ENCODE measurements at places on chromosomes 16 and 17.

DNA sequence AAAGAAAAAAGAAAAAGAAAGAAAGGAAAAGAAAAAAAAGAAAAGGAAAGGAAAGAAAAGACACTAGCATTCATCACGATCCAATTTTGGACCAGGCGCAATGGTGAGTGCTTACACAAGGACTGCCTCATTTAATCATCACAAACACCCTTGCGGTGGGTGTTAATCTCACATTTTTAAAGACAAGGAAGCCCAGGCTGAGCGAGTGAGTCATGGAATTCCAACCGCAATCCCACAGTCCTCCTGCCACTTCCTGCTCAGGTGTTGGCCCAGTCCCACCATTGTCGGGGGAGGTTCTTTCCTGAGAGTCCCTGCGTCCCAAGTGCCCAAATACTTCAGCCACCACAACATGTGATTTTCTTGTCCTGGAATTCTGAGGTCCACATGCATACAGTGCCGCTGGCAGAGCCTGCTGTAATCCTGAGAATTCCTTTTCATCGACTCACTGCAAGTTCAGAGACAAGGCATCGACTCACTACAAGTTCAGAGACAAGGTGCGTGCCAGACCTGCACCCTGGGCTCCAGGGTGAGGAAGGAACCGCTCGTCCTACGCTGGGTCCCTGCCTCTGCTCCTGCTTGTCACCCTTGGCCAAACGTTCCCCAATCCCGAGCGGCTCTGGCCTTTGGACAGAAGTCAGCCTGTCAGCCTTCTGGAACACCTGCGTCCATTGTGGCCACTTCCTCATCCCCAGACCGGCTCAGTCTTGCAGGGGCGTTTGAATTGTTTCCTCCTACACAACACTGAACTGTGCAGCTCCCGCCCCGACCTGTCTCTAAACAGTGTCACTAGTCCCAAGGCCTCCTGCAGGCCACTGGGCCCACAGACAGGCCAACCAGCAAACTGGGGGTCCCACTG lies 5.8 kb downstream of the ZG16B start:
- DNase-seq: no peak

- no peak for DNase-seq
These were observed 1603.8 kb downstream of the CDH8 start for GRCh38 chr16:60432472-60432871.

- no peak for DNase-seq
These were observed 28.9 kb upstream of the SEC14L1 start for GRCh38 chr17:77111934-77112296.

DNA sequence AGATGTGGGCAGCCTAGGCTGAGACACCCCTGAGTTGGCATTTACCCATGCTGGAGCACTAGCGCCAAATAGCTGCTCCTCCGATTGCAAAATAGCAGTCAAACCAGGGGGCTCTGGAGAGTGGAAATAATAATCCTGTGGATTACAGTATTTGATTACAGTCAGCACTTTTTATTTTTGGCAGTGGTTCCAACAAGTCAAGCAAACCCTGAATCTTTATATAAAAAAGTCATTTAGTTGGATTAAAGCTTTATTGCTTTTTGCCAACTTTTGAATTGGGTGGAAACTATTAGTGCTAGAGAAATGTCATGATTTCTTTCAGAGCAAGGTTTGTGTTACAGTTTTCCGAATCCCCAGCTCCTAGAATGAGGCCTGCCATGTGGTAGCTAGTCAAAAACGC lies 99.3 kb upstream of the FAM20A start:
- no peak for DNase-seq

GRCh38 chr16:82769845-82770244 lies 143.1 kb downstream of the CDH13 start:
- DNase-seq: no peak

- no peak for DNase-seq
These were observed 55.2 kb downstream of the NKD1 start for GRCh38 chr16:50603206-50604064.

- no peak for DNase-seq
These were observed 12.4 kb downstream of the AMZ2 start for GRCh38 chr17:68260051-68260762.

DNA sequence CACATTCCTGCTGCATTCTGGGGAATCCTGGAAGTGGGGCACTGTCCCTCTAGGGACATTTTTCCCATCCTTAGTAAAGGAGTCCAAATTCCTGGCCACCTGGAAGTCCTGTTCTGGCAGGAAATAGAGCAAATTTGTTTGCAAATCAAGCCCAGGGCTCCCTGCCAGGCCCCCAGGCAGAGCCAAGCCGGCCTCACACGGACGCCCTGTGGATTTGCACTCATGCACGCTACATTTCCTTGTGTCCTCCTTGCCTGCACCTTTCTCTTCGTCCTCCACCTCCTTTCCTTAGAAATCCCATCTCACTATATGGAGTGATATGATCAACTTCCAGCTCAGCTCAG lies 7.0 kb upstream of the CALB2 start:
- DNase-seq: no peak

DNA sequence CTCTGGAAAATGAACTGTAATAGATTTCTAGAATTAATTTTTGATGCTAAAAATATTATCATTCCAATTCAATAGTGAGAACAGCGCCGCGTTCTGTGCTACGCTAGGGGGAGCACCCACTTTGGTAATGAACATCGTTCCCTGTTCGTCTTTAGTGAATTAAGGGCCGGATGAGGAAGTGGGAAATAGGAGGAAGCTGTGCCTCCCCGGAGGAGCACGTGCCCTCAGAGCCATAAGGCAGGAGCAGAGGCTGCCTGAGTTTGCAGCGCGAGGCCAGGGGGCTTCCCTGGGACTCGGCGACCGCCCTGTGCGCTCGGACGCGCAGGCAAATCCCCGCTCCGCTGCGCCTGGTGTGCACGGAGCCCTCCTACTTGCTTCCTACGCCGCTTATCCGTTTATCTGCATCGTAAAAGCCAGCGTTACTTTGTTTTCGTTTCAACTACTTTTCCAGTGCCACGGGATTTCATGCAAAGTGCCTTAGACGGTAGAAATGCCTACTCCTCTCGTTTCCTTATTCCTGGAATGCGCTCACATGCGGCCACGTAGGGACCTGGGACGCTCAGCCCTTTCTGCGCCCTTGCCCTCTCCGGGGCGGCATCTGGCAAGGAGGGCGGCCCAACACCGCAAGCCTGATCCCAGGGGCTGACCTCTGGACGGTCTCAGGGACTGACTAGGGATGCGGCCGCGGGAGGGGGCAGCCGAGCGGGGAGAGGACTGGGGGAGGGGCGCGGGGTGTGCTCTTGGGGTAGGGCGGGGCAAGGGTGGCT lies 76.4 kb downstream of the KCNJ12 start:
- peak; percentile 46 for DNase-seq

DNA sequence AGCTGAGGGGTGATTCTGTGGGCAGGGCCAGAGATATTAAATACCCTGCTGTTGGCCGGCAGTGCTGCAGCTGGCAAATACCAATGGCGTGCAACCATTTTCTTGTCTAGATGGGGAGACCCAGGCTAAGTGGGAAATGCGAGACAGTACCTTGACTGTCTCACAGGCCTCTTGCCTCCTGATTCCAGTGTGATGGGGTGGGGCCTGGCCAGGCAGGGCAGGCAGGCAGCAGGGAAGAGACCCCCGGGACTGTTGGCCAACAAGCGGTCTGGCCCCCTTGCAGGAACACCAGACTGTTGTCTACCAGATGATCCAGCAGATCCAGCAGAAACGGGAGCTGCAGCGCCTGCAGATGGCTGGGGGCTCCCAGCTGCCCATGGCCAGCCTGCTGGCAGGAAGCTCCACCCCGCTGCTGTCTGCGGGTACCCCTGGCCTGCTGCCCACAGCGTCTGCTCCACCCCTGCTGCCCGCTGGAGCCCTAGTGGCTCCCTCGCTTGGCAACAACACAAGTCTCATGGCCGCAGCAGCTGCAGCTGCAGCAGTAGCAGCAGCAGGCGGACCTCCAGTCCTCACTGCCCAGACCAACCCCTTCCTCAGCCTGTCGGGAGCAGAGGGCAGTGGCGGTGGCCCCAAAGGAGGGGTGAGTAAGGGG lies 5.7 kb upstream of the CISD3 start:
- DNase-seq: no peak

DNA sequence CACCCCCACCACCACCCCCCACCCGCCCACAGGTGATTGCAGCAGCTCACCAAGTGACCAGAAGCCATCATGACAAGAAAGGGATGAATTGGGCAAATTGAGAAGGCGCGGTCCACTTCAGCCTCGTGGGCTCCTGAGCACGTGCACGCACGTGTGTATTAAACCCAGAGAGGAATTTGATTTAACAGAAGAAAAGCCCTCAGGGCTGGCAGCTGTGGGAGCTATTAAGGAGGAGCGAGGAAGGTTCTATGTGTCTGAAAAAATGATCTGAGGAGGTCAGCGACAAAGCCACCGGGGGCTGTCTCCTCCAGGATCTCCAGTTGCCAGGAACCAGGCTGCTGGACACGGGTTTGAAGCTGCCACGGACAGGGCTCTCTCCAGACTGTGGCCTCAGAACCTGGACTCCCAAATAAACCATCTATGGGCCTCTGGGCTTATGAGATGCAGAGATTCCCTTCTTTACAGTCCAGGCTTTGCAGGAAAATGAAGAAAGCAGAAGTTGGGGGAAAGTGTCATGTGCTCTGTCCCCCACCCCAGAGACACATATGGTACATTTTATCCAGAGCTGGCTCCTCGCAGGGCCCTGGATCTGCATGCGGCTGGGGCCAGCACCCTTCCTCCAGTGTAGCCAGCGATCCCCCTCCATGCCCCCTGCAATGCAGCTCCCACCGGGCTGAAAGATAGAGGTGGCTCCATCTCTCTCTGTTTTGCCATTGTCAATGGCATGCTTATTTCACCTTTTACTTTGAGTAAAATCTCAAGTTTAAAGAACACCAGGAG lies 219.7 kb upstream of the RPL38 start:
- DNase-seq: no peak

DNA sequence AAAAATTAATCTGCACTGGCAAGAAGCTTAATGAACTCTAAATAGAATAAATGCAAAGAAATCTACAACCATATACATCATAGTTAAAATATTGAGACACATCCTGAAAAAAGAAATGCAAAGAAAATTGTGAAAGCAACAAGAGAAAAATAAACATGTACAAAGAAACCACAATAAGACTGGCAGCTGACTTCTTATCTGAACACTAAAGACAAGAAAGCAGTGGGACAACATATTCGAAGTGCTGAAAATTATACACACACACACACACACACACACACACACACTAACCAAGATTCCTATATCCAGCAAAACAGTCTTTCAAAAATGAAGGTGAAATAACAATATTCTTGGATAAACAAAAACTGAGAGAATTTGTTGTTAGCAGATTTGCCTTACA lies 366.5 kb upstream of the C16orf82 start:
- no peak for DNase-seq

DNA sequence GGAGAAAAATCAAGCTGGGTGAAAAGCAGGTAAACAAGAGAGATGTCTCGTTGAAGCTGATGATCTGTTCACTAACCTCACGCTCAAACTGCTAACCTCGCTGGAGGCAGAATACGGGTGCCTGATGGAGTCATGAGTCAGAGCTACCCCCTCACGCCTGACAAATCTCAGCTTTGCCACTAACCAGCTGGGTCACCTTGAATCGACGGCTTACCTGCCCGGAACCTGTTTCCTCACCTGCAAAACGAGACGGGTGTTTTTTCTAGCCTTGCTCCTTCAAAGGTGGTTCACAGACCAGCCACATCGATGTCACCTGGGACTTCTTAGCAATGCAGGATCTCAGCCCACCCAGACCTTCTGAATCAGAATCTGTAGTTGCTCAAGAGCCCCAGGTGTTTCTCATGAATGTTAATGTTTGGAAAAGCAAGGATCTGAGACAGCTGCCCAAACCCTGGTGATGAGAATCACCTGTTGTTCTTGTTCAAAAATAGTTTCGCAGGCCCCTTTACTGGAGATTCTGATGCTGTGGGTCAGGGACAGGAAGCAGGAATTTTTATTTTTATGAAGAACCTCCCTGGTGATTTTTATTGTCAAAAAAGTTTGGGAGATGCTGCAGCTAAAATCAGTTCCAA lies 56.9 kb downstream of the MARCHF10 start:
- DNase-seq: no peak

DNA sequence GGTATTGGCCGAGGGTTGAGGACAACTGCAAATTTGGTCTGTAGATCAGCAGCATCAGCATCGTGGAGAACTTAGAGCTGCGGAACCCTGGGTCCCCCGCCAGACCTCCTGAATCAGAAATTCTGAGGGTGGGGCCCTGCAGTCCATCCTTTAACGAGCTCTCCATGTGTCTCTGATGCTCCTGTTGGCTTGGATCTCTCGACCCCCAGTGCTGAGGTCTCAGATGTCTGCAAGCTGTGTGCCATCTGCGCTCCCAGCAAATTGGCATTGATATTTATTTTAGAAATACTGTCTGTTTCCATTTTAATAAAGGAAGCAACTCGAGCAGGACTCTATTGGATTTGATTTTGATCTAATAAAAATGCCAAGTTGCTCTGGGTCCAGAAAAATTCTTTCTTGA lies 250.0 kb downstream of the KATNIP start:
- no peak for DNase-seq

DNA sequence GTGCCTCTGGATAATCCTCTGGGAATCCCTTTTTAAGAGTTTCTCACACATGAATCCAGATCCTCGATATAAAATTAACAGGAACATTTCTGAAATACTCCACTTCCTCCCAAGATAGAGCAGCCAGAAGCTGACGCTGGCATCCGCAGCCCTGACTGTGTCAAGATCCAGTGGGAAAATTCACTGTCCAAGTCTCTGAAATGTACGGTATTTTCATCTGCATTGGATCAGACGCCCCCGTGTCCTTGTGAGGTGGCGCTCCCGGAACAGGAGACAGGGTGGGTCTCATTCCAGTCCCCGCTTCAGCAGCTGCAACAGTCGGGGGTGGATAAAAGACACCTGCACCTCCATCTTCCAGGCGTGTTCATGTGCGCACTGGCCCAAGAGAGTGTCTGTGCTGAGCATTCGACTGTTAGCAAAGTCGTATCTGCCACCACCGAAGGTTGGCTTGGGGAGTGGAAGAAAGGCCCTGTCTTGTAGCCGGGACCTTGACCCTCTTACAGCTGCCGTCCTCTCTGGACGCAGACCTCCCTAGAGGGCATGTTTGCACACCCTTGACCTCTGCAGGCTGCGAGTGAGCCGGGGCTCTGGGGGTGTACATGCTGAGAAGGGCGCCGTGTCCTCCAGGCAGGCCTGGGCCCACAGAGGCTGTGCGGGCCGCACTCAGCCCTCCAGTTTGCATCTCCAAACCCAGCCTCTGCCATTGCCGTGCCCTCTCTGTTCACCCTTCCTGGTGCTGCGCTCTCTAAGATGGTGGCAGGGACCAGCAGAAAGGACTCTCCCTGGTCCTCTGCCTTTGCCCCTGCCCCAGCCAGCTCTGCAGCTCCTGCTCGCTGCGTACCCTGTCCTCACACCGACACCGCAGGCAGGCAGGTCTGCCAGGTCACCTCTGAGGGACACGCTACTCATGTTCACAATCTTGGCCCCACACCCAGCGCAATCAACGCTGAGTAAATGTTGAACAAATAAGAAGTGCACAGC lies 72.0 kb upstream of the CHMP6 start:
- DNase-seq: no peak

Data from CD4-positive, alpha-beta T cell treated with Interleukin-12 subunit alpha and Interleukin-12 subunit beta, for 1 hour (primary cell).